ENCODE measurements at places on chromosomes 13 and 19. TPM values are rescaled to one million over a fixed set of nuclear protein-coding genes. Genes with fewer than 3 reads are reported as not detected.

DNA sequence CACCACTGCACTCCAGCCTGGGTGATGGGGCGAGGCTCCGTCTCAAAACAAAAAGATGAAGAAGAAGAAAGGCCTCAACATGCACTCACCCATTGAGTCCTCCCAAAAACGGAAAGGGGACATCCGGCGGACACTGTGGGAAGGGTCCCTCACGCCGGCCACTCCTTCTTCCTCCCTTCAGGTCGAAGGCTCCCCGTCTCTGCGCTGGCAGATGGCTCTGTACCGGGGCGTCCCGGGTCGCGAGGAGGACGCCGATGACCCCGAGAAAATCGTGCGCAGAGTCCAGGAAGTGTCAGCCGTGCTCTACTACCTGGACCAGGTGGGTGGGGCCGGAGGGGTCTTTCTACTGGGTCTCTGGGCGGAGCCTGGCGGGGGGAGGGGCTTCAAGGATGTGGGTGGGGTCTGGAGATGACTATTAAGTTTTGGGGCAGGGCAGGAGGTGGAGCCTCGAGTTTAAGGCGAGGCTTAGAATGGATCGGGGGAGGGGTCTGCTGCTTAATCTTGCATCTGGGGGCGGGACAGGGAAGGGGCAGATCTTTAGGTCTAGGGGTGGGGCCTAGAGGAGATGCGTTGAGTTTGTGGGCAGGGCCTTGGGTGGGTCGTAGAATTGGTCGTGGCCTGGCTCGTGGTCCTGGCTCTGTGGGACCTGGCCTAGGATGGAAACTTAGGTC, 90.2 kb downstream of the MAP4K1 start:
- H3K27me3 ChIP-seq: peaks cover 6% of the 10 kb centered on the region
- H3K27ac ChIP-seq: no peak overlapping the region
- no peaks in the 10 kb centered on the region for H3K4me1 ChIP-seq
- no peak overlapping the region for H3K4me3 ChIP-seq
- no peak for DNase-seq
- H3K36me3 ChIP-seq: no peaks in the 10 kb centered on the region

- no peak for DNase-seq
- H3K36me3 ChIP-seq: peaks cover 12% of the 10 kb centered on the region
- peak overlapping the region; percentile 19 for H3K27ac ChIP-seq
- H3K27me3 ChIP-seq: no peaks in the 10 kb centered on the region
- no peaks in the 10 kb centered on the region for H3K4me1 ChIP-seq
- H3K4me3 ChIP-seq: no peak overlapping the region
Measured at GRCh38 chr19:40341601-40342482, 6.4 kb downstream of the C19orf47 start.

DNA sequence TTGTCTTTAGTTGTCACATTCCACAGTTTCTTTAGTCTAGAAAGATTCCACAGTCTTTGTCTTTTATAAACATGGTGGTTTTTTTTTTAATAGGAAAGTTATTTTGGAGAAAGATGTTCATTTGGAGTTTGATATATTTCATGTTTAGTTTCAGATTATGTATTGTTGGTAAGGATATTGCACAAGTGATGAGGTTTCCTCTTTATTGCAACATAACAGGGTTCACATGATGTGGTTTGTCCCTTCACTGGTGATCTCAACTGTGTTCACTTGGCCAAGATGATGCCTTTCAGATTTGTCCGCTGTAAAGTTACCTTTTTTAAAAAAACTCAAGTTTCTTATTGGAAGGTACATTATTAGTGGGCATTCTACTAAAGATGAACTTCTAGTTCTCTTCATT, 3.2 kb downstream of the ZNF230 start:
- no peaks in the 10 kb centered on the region for H3K27me3 ChIP-seq
- peaks cover 52% of the 10 kb centered on the region for H3K36me3 ChIP-seq
- H3K4me3 ChIP-seq: no peak overlapping the region
- H3K27ac ChIP-seq: no peak overlapping the region
- no peak for DNase-seq

- H3K27me3 ChIP-seq: no peaks in the 10 kb centered on the region
- no peak overlapping the region for H3K27ac ChIP-seq
Measured at GRCh38 chr13:45367358-45367757, 26.4 kb upstream of the TPT1 start.

- H3K27me3 ChIP-seq: no peaks in the 10 kb centered on the region
- no peak overlapping the region for H3K4me3 ChIP-seq
- H3K27ac ChIP-seq: no peak overlapping the region
Measured at GRCh38 chr19:56823956-56824355, 16.6 kb downstream of the PEG3 start.

- no peak overlapping the region for H3K4me3 ChIP-seq
- H3K36me3 ChIP-seq: peaks cover 1% of the 10 kb centered on the region
- no peak for DNase-seq
- no peak overlapping the region for H3K27ac ChIP-seq
- H3K4me1 ChIP-seq: peaks cover 4% of the 10 kb centered on the region
- H3K27me3 ChIP-seq: no peaks in the 10 kb centered on the region
Measured at GRCh38 chr19:48530770-48531169, 19.1 kb upstream of the LMTK3 start.

GRCh38 chr19:55540619-55541018, 3.7 kb upstream of the SBK2 start:
- H3K4me1 ChIP-seq: peaks cover 5% of the 10 kb centered on the region
- H3K27ac ChIP-seq: no peak overlapping the region
- H3K27me3 ChIP-seq: peaks cover 12% of the 10 kb centered on the region
- no peaks in the 10 kb centered on the region for H3K36me3 ChIP-seq
- DNase-seq: no peak

DNA sequence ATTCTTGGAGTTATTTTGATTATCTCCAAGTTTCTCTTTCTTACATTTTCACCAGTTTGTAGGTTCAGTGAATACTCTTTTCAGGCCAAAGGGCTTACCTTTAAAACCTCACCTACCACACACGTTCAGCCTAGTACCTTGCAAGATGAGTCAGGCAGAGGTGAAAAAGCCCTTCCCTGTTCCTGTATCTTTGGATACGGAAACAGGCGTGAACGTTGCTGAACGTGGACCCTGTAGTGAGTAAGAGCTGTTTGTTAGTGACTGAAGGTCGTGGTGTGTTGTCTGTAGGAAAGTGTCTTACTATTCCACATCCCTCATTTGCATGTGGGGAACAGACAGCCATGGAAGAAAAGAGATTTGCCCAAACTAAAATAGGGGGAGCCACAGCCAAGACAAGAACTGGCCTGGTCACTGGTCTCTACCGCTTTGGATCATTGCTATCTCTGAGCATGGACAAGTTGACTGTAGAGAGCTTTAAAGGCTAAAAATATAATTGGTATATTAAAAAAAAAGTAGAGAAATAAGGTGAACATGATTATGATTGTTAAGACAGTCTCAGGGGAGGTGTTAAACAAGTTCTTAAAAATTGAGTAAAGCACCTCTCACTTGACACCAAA, 3.5 kb downstream of the CEBPG start:
- peaks cover 8% of the 10 kb centered on the region for H3K36me3 ChIP-seq
- H3K4me3 ChIP-seq: no peak overlapping the region
- H3K4me1 ChIP-seq: peaks cover 19% of the 10 kb centered on the region
- no peaks in the 10 kb centered on the region for H3K27me3 ChIP-seq

GRCh38 chr19:13053238-13053637, 49.4 kb downstream of the LYL1 start:
- peaks cover 81% of the 10 kb centered on the region for H3K4me1 ChIP-seq
- H3K36me3 ChIP-seq: no peaks in the 10 kb centered on the region
- DNase-seq: no peak
- H3K27ac ChIP-seq: peak overlapping the region; percentile 100

DNA sequence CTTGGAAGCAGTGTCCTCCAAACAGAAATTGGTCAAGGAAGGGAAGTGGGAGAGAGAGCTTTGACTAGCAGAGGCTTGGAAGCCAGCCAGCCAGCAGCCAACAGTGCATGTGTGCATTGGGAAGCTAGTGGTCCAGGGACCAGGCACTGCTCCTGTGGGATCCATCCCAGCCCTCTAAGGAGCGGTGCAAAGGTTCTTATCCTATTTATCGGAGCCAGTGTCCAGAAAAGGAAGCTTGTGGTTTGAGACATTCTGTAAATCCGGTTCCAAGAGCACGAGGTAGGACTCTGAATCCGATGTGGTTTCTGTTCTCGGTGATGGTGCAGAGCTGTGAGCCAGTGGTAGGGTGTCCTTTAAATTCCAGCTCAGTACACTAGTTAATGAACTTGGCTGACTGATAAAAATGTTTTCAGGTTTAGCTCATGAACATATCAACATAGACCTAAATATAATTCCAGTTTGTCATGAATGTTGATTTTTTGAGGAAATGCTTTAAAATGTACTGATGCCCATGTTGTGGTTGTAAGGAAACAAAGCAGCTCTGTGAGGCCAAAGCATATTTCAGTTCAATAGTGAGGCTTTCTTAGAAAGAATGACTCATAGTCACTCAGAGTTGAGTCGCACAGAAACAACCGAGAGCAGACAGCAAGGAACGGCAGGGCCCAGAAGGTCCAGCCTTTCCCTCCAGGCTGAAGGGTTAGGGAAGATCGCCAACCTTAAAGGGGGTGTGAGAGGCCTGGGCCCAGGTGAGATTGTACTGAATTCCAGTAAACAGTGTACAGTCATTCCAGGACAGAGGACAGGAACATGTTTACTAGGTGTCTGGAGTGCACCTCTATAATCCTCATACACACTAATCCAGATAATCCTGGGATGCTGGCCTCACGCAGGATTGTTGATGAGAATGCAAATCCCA, 21.5 kb upstream of the GARRE1 start:
- H3K4me3 ChIP-seq: no peak overlapping the region
- no peaks in the 10 kb centered on the region for H3K27me3 ChIP-seq
- peaks cover 8% of the 10 kb centered on the region for H3K4me1 ChIP-seq
- peak overlapping the region; percentile 91 for H3K27ac ChIP-seq
- DNase-seq: no peak
- H3K36me3 ChIP-seq: peaks cover 12% of the 10 kb centered on the region

Gene SMIM24
- total RNA-seq: not detected

Gene TPTE2
- 0.60 TPM for total RNA-seq

Gene PABPC3
- 0.29 TPM for total RNA-seq

Gene ZNF567
- total RNA-seq: 11.0 TPM

Gene CDX2
- total RNA-seq: not detected

Gene FFAR2
- total RNA-seq: not detected
